Cortex of kidney (tissue), 1 donor: ENCODE measurements at places on chromosomes 1 and 21.

DNA sequence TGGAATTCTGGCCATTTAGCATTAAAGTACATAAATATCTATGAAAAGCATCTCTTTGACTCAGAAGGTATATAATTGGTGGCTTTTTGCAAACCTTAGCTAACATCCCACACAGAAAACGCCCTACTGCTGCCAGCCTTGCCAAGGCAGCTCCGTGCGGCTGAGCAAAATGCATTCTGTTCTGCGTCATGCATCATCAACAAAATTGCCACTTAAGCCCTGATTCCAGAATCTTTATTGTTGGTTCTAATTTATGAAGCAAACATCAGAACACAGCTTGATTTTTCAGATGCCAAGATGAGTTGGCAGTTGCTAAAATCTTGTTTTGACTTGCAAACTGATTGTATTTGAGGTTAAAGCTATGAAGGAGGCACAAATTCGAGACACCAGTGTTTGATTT is 314.9 kb upstream of the DEPDC1 start:
- DNase-seq = no peak

DNA sequence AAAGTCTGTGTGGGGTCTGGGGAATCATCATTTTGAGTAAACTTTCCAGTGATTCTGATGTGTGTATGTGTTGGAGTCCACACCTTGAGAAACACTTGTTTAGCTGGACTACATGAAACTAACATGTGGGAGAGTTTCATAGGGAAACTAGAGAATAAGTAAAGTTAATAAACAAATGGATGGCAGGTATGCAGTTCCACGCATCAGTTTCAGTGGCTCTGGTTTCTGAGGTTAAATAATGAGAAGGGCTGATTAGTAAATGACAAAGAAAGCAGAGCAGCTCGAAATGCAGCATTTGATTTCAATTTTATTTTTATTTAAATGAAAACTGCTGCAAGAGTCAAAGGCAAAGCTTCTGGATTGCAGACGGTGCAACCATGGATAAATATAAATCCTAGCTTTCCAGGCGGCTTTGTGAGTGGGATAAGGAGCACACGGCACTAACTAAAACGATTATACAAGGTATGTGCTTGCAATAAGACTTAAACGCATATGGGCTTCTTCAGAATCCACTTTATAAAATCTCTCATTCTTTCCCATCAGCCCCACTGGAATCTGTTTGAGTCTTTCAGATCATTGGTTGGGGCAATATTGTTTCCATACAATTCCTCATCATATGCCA is 310.7 kb downstream of the PLPP3 start:
- no peak for DNase-seq

- DNase-seq = no peak
These were observed 6.8 kb downstream of the CFAP410 start for GRCh38 chr21:44332383-44332782.

DNA sequence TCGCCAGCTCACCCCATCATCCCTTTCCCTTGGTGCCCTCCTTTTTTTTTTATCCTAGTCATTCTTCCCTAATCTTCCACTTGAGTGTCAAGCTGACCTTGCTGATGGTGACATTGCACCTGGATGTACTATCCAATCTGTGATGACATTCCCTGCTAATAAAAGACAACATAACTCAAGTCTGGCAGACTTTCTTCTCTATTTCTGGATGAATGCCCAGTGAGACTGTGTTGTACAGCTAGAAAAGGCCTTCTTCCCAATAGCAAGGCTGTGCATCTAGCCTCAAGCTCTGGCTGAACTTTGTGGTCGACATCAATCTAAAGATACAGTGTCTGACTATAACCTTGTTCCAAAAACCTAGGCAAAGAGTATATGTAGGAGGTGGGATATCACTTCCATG is 6.4 kb downstream of the IL24 start:
- no peak for DNase-seq

DNA sequence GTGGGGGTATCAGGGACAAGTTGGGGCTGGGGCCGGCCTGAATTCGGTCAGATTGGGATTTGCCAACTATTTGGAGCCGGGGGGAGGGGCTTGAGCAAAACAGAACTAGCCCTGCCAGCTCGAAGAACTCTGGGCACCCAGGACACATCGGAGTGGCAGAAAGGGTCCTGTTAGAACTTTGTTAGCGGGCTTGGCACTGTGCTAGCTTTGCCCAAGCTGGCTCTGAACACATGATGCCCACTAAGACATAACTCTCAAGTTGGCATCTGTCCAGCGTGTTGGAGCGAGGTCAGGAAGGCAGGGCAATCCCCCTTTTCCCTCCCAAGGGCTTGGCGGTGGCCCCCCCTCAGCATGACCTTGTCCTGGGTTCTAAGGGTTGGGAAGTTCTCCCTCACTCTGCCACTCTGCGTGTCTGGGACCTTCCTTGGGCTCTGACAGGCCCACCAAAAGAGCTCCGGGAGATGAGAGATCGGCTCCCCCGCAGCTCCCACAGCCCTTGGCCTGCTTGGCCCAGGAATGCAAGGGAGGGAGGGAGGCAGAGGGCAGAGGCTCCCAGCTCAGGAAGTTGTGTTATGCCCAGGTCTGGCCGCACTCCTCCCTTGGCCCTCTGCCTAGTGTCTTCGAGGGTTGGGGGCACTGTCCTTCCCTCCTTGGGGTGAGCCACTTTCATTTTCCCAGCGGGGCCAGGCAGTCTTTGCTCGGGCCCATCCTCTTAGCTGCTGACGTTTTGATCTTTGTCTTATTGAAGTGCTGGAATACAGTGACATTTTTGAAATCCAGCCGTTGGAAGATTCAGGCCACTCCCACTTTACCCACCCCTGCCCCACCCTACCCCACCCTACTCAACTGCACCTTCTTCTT is 1.2 kb downstream of the LMNA start:
- DNase-seq = no peak
